ENCODE measurements at places on chromosomes 16 and 17.

DNA sequence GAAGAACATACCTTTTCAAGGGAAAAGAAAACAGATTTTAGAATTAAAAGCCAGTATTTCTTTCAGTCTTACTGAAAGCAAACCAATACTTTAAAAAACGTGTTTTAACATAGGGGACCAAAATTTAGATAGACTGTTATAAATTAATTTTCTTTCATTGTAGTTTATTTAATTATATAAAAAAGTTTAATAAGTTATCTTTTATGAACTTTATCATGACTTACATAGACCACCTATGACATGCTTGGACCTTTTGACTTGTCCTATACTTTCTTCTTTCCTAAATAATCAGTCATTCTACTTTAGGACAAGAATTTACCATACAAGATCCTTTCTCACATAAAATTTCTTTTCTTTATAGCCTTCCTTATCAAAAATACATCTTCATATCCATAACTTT, 102.0 kb upstream of the HAS3 start:
- no peak for DNase-seq

DNA sequence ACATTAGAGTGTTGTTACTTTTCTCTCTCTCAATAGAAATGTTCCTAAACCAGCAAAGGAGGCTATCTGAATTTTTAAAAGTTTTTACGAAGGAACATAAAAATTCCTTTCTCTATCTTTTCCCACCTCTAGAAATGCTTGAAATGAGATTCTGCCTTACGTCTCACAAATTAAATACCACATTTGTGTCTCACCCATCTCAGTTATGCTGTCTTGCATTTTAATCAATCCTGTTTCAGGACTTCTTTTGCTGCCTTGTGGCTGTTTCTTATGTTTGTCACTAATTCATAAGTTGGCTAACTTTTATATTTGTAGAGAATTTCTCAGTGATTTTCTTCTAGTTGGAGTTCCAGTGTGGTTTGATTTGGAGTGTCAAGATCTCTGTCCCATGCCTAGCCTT, 3.5 kb downstream of the OMG start:
- DNase-seq: no peak

- DNase-seq: no peak
Measured at GRCh38 chr16:24118126-24118821, 137.9 kb upstream of the CACNG3 start.

DNA sequence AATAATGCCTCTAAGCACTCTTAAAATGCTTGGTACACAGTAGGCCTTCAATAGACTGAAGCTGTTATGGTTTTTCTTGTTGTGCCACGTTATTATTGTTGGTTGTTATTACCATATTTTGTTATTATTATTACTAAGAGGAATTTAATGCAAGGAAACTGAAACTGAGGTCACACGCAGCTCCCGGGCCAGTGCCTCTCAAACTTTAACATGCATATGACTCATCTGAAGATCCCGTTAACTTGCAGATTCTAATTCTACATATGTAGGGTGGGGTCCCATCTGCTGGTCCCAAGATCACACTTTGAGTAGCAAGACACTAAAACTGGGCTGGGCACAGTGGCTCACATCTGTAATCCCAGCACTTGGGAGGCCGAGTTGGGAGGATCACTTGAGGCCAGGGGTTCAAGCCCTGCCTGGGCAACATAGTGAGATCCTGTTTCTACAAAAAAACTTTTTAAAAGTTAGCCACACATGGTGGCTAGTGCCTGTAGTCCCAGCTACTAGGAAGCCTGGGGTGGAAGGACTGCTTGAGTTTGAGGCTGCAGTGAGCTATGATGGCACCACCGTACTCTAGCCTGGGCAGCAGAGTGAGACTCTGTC, 888 bp downstream of the ACSM5 start:
- DNase-seq: no peak

GRCh38 chr16:56438038-56438437, 12.7 kb upstream of the AMFR start:
- DNase-seq: no peak

DNA sequence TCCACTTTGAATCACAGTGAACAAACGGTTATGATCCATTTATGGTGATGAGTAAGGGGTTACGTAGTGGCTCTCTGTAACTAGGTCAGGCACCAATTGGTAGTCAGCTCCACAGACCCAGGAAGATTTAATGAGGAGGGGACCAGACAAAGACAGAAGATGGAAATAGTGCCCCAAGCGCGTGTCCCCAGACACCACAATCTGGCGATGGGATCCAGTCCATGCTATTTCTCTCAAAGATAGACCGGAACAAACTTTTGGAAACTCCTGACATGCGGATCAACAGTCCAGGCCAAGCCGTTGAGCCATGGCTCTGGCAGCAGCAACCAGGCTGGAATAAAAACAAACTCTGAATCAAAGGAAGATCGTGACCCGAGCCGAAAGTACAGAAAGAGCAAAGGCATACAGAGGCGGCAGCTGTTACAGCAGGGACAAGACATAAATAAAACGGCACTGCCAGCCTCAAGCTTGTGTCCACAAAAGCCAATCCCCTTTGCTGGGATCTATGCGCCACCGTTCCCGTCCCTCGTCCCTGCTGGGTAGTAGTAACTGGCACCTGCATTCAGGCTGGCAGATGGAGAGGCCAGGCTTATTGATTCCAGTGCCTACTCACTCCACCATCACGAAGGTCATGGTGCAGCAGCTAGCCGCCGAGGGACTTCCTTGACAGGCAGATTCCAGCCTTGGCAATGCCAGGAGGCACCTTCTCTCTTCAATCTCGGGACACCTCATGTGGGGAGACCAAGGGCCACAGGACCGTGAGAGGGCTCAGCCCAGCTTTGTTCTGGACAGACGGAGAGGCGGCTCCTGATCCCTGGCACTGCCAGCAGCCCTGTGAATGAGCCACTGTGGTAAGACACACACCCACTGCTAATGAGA, 50.2 kb downstream of the CDH11 start:
- DNase-seq: no peak

DNA sequence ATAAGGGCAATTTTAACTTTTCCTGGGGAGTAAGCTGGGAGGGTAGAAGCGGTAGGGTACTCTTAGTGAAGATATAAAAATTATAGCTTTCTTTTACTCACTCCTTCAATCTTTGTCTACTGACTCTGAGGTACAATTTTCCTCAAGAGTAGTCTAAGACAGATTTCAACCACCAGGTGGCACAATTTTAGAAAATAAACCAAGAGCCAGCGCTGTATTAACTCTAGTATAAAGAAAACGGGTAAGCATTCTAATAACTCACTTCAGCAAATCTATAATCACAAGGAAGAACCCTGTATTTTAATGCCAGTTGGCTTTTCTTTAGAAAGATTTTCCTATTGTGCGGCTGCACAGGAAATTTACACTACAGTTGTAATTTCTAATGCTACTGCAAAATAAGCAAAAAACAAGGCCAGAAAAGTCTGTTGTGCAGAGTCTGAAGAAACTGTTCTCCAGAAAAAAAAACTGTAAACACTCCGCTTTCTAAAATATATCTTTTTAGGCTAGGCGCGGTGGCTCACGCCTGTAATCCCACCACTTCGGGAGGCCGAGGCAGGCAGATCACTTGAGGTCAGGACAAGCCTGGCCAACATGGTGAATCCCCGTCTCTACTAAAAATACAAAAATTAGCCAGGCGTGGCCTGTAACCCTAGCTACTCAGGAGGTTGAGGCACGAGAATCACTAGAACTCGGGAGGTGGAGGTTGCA, 1.9 kb downstream of the CMC2 start:
- DNase-seq: no peak

- DNase-seq: no peak
Measured at GRCh38 chr17:52096056-52096455, 62.5 kb downstream of the CA10 start.
